ENCODE measurements at places on chromosomes 5 and 9.

DNA sequence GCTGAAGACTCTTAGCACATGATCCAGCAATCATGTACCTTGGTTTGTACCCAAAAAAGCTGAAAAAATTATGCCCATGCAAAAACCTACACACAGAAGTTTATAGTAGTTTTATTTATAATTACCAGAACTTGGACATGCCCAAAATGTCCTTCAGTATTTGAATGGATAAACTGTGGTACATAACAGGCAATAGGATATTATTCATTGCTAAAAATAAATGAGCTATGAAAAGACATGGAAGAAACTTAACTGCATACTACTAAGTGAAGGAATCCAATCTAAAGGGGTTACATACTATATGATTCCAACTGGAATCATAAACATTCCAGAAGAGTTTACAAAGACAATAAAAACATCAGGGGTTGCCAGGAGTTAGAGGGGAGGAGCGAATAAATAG, 25.6 kb downstream of the FBXL17 start:
- DNase-seq, result no peak

DNA sequence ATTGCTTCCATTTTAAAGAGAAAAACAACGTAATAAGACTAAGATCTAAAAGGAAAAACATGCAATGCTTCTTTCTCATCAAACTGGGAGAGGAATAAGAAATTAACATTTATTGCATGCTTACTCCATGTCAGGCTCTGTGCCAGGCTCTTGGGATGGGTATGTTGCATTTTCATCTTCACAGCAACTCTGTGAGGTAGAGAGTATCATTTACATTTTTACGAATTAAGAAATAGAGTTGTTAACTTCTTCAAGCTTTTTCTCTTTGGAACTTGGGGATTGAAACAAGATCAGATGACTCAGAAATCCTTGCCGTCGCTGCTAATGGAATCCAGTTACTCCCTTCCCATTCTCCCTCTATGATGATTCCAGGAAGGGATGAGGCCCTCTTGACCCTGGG, 39.5 kb downstream of the PDE8B start:
- no peak for DNase-seq

DNA sequence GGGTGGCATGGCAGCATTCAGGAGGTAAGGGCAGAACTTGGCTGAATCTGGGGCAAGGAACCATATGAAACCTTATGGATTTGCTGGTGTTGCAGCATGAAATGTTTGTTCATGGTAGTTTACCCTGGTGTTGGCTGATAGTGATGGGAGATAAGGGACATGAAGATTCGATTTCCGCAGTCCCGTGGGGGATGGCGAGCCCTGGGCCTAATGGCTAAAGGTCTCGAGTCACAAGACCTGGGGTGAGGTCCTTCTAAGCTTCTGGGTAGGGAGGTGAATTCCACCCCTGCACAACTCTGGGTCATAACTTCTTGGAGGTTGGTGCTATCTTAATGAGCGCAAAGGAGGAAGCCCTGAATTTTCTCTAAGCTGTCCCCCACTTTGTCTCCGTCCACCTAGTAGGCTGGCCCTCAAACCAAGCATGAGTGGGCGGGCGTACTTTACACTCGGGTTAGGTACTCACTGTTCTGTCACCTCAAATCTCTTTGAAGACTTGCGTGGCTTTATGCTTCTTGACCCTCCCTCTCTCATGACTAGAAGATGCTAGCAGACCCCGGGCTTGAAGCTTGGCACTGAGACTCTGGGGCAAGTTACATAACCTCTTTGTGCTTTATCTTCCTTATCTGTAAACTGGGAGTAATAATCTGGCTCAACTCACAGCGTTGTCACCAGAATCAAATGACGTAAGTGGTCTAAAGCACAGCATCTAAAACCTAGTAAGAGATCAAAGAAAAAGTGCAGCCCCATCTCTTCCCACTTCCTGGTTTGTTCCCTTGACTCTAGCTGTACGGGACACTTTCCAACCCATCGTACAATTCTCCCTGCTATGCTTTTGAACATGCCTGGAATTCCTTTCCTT, 72.5 kb downstream of the BASP1 start:
- DNase-seq, result no peak

DNA sequence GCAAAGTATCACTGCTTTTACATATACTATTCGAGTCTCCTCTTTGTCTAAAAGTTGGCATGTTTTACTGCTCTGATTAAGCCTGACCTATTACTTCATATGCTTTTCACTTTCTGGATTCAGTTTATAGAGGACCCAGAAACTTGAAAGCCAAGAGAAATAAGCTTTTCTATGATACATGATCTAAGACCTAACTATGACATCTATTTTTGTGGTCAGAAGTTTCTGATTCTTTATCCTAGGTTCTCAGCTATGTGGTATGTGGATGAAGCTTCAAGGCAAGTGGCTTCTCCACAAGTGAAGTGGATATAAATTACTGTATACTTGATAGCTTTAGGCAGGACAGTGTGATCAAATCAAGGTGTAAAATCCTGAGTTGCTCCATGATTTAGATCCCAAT, 6.3 kb downstream of the EDIL3 start:
- DNase-seq, result no peak

GRCh38 chr9:131273146-131273855, 3.0 kb downstream of the FAM78A start:
- no peak for DNase-seq

DNA sequence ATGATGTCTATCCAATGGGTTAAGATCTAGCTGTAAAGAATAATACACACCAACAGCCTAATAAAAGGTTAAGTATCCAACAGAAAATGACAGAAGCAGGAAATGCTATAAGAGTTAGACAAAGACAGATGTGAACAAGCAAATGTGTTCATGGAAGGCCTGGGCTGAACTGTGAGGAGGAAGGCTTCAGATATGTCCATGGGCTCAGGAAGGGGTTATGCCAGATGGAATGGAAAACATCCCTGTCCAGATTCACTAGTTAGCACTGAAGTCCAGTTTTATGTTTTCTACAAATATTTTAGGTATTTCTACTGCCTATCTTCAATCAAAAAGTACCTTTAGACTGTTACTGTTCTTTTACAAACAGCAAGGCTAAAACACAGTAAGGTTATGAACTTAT, 27.1 kb downstream of the ERAP1 start:
- no peak for DNase-seq

DNA sequence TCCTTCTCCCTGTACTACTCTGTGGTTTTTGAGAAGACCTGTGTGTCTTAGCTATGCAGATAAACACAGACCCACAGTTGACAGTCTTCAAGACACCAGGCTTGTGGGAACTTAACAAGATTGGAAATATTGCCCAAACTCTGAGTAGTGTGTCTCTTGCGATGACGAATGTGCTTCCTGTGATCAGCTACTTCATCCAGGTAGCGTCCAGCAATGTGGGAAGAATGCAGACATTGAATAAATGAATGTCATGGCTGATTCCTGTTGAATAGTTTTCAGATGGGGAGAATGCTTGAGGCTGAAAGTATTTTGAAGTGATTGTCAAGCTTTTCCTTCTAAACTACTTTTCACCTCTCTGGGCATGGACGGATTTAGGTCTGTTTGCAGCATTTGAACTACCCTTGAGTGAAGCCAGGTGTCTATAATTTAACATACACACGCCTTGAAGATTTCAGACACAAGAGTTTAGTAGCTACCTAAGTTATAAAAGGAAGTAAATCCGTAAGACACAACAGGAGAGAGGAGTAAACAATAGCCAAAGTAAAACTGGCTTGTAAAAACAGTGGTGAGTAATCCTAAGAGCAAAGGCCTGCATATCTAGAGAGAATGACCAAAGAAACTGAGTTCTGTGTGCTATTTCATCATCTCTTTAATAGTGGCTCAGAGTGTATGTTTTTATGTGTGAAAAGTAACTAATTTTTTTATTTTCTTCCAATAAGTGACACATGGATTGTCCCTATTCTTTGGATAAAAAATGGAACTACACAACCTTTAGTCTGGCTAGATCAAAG, 30.0 kb upstream of the ARL14EPL start:
- DNase-seq, result no peak

DNA sequence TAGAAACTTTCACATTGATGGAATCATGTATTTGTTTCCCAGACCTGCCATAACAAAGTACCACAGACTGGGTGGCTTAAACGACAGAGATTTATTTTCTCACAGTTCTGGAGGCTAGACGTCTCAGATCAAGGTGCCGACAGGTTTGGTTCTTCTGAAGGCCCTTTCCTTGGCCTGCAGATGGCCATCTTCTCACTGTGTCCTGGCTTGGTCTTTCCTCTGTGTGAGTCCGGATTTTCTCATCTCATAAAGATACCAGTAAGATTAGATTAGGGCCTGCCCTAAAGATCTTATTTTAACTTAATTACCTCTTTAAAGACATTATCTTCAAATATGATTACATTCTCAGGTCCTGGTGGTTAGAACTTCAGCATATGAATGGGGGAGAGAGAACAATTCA, 5.8 kb downstream of the USP20 start:
- no peak for DNase-seq

DNA sequence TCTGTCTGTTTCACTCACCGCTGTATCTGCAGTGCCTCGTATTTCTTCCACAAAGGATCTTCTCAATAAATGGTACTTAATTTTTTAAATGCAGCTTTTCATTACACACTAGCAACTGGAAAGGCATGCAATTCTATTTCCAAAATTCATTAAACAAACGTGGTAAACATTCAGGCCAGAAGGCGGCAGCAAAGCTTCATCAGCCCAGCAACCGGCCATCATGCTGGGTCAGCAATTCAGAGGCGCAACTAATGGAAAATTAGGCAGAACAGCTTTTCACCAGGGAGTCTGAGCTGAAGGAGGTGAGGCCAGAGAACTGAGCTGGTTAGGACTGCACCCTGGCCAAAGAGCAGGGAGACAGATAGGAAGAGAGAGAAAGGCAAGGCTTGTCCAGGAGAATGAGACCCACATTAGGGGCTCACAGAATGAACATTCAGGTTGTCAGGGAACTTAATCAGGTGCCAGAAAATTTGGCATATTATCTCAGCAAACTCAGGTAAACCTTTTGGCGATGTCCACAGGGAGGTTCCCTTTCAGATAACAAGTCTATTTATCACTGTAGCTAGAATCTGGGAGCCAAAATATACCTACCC, 17.7 kb upstream of the RNF180 start:
- DNase-seq, result no peak

- DNase-seq, result no peak
These were observed 1.3 kb upstream of the GNAQ start for GRCh38 chr9:78032730-78033457.

DNA sequence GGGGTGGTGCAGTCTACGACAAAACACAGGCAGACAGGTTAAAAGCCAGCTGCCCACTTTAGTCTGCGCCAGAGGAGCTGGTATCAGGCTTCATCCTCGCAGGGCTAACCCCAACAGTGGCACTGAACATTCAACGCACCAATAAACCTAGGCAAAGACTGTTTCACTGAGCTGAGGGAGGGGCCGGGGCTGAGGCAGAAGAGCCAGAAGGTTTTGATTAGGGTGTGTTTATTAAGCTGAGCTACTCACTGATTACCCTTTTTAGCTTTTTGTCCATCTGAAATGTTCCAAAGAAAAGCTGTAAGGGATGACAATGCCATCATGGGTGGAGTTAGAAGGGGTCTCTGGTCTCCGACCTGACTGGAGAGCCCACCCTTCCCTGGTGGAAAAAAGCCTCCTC, 1.4 kb downstream of the ZMYND19 start:
- DNase-seq, result no peak

- no peak for DNase-seq
These were observed 9.7 kb upstream of the ZNF354A start for GRCh38 chr5:178740181-178740557.

- DNase-seq, result no peak
These were observed 2.9 kb downstream of the EDIL3 start for GRCh38 chr5:84381502-84382362.
